ENCODE measurements at places on chromosomes 12 and 14.
A peak's percentile ranks its signal among the peaks of the same experiment; 100 is the strongest.

GRCh38 chr12:106329231-106329982 lies 26.9 kb downstream of the TCP11L2 start:
- DNase-seq = no peak

DNA sequence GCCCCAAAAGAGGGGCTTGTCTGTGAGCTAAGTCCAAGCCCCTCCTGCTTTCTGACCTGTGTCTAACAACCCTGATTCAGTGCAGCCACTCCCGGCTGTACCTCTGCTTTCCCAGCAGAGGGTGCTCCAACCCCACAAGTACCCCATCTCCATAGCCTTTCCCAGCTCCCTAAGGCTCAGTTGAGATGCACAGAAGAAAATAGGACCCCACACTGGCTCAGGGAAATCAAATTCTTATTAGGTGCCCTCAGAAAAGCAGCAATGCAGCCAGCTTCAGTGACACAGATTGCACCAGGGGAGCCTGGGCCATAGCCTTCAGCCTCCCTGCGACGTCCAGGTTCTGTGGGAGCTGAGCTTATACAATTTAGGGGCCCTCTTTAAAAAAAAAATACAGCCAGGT lies 49.9 kb downstream of the LRRC74A start:
- DNase-seq = peak; percentile 48

- DNase-seq = no peak
These were observed 120.9 kb downstream of the MED13L start for GRCh38 chr12:116156614-116157013.

DNA sequence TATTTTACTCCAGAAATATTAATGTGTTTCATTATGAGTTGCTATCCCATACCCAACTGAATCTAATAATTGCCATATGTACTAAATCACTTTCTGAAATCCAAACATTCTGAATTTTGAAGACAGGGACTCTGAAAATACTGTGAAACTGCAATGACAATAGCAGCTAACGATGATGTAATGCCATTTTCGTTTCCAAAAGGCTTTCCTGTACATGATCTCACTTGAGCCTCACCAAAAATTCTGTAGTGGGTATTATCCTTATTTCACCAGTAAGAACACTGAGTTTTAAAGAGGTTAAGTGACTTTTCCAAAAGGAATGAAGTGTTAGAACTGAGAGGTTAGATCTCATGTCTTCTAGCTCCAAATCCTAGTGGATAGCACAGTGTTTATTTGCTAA lies 133.3 kb downstream of the FLRT2 start:
- no peak for DNase-seq

DNA sequence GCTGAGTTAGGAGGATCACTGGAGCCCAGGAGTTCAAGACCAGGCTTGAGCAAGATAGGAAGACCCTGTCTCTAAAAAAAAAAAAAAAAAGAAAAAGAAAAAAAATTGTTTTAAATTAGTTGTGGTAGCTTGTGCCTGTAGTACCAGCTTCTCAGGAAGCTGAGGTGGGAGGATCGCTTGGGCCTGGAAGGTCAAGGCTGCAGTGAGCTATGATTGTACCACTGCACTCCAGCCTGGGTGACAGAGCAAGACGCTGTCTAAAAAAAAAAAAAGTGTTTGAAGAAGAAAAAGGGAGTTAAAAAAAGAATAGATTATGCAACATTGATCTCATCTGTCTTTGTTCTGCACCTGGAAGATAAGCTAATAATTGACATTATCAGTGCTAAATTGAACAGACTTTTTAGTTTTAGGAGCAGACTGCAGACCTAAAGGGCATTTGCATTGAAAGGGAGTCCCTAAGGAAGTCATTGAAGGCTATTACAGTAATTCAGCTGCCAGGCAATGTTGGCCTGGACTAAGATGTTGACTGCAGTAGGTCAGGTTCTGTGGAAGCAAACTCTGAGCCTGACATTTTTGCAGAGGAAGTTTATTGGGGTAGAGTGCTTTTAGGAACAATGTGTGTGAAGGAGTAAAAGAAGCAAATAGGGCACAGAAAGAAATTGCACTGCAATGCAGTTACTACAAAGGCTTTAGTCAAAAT lies 215.8 kb downstream of the PCNX1 start:
- no peak for DNase-seq

DNA sequence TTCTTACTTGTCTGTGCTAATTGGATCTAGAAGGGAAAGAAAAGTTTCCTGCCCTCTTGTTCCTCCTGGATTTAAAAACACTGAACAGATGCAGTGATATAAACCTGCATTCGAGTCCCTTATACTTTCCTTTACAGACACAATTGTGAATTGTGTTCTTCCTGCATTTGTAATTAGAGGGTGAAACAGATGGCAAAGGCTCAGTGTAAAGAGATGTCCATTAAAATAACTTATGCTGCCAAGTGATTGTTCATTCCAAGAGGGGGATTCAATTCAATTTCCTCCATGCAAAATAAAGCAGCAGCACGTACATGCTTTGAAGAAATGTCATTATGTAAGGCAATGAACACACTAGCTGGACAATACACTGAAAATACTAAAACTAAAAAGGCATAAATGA lies 248.3 kb upstream of the LRIG3 start:
- DNase-seq = no peak

DNA sequence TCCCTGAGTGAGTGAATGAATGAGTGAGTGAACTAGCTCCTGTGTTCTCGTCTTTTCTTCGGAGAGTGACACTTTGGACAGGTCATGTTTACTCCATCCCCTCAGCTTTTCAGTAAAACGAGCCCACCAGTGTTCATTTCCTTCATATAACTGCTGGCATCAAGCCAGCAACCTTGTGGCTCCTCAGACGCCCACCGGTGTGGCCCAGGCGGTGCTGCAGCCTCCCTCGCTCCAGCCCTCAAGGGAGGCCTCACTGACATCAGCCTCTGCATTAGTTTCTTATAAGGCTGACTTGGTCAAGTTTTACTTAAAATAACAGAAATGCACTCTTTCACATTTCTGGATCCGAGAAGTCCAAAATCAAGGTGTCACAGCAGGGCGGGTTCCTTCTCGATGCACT lies 188.0 kb downstream of the ZFP36L1 start:
- DNase-seq = no peak

DNA sequence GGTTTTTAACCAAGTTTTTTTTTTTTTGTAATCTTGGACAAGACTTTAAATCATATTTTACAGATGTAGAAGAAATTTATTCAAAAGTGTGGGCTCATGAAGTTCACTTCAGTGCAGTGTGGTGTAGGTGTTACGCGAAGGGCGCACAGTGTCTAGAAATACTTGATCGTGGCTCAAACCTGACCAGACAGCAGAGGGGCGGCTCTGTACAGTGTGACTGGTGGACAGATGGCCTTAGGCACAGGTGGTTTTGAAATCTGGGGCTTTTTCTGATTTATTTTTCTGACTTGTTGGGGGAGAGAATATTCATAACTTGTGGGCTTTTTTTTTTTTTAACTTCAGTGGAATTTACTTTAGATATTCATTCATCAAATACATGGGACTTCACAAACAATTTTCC lies 179.2 kb downstream of the PELI2 start:
- DNase-seq = no peak

DNA sequence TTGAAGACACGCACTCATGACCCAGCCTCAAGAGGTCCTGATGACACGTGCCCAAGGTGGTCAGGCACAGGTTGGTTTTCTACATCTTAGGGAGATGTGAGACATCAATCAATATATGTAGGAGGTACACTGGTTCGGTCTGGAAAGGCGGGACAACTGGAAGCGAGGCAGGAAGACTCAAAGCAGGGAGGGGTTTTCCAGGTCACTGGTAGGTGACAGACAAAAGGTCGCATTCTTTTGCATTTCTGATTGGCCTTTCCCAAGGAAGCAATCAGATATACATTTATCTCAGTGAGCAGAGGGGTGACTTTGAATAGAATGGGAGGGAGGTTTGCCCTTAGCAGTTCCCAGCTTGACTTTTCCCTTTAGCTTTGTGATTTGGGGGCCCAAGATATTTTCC lies 38.6 kb downstream of the GLT1D1 start:
- DNase-seq = no peak

GRCh38 chr12:40946612-40947194 lies 241.4 kb upstream of the PDZRN4 start:
- DNase-seq = peak; percentile 25

- DNase-seq = no peak
These were observed 53.7 kb downstream of the CCDC88C start for GRCh38 chr14:91363776-91364523.
